ENCODE measurements at places on chromosomes 5 and 9. TPM values are rescaled to one million over a fixed set of nuclear protein-coding genes. Genes with fewer than 3 reads are reported as not detected.

DNA sequence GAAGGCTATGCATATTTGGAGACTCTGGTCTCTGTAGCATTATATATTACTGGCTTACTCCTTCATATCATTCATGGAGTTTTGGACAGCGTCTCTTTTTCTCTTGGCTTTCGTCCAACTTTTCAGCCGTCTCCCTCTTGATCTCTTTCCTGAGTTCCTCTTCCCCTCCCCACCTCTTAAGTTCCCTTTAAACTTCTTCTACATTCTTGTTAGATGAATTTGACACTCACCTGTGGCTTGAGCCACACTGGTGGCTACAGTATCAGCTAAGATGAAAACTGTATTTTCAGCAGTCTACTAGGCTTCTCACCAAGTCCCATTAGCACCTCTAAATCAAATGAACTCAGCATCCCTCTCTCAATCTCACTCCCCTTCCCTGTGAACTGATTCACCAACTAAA lies 128.1 kb downstream of the STARD4 start:
- DNase-seq, result no peak

GRCh38 chr5:72814104-72814503 lies 2.4 kb upstream of the TNPO1 start:
- no peak for DNase-seq

DNA sequence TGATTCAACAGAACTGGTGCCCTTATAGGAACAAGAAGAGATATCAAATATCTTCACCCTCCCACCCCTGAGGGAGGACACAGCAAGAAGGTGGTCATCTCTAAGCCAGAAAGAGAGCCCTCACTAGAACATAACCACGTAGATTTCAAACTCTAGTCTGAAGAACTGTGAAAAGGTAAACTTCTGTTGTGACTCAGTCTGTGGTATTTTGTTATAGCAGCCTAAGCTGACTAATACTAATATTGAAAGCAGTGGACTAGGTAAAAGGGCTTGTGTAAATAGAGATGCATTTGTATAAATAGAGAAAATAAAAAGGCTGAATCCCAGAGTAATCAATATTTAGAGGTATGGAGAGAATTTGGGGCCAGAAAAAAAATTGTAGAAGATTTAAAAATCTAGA lies 157.6 kb upstream of the CCNH start:
- no peak for DNase-seq

- DNase-seq, result peak; percentile 75
Observed at GRCh38 chr5:172076761-172077244, 70.4 kb upstream of the FBXW11 start.

Gene CYLC2
- polyA plus RNA-seq, result not detected

Gene TMEM171
- polyA plus RNA-seq, result 1.9 TPM

Gene PTGDS
- polyA plus RNA-seq, result 3.1 TPM

Gene PCDHGC5
- 0.16 TPM for polyA plus RNA-seq

Gene CARD9
- polyA plus RNA-seq, result 0.63 TPM
